Right renal pelvis (tissue), 4 donors: ENCODE measurements at places on chromosomes 4 and X. TPM values are rescaled to one million over a fixed set of nuclear protein-coding genes. Genes with fewer than 3 reads are reported as not detected.

The MTCP1 gene
- 23.9 TPM for polyA plus RNA-seq

The PSAPL1 gene
- not detected for polyA plus RNA-seq

The ARAP2 gene
- 6.7 TPM for polyA plus RNA-seq

The CXorf65 gene
- polyA plus RNA-seq = not detected

The SYTL5 gene
- polyA plus RNA-seq = 2.6 TPM

The MEPE gene
- polyA plus RNA-seq = not detected

The NPY1R gene
- polyA plus RNA-seq = 19.2 TPM

The PPM1K gene
- 16.3 TPM for polyA plus RNA-seq
